ENCODE measurements at places on chromosomes 7 and 10. TPM values are rescaled to one million over a fixed set of nuclear protein-coding genes. Genes with fewer than 3 reads are reported as not detected.

PNLIPRP1 gene
- not detected for total RNA-seq

ZNF33A gene
- total RNA-seq: 11.8 TPM

DNA sequence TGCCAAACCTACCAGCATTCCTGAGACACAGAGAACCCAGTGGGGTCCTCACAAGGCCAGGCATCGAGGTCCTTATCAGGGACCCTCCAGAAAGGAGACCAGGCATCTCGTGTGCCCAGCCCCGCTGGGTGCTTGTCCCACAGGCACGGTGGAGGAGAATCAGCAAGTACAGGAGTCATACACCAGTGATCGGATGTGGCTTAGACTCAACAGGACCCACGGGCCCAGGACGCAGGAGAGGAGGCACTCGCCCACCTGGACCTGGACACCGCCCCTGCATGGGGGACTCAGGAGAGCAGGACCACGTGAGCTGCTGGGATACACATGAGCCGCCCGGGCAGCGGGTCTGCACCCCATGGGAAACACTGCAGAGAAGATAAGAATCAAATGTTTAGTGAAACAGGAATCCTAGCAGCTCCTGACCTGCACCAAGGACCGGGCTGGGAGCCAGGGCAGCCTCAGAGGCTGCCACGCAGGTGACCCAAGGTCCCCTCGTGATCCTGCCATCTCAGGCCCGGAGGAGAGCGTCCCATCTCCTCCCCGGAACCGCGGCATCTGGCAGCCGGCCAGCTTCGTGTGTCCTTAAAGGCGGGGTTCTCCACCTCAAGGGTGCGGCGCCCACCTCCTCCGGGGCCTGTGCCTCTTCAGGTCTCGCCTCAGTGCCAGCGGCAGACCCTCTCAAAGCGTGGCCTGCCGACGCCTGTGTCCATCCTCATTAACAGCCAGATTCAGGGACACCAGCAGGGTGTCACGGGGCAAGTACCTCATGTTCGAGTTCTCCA, 59.2 kb downstream of the FOXL3 start:
- no peak for DNase-seq
- H3K4me3 ChIP-seq: no peak overlapping the region
- H3K27me3 ChIP-seq: no peaks in the 10 kb centered on the region
- H3K36me3 ChIP-seq: no peaks in the 10 kb centered on the region
- no peaks in the 10 kb centered on the region for H3K4me1 ChIP-seq
- no peak overlapping the region for H3K27ac ChIP-seq

PON1 gene
- not detected for total RNA-seq

- H3K4me1 ChIP-seq: no peaks in the 10 kb centered on the region
- H3K27me3 ChIP-seq: no peaks in the 10 kb centered on the region
- DNase-seq: no peak
- H3K36me3 ChIP-seq: no peaks in the 10 kb centered on the region
- no peak overlapping the region for H3K27ac ChIP-seq
These were observed 217.2 kb downstream of the RELN start for GRCh38 chr7:103772171-103772773.

DNA sequence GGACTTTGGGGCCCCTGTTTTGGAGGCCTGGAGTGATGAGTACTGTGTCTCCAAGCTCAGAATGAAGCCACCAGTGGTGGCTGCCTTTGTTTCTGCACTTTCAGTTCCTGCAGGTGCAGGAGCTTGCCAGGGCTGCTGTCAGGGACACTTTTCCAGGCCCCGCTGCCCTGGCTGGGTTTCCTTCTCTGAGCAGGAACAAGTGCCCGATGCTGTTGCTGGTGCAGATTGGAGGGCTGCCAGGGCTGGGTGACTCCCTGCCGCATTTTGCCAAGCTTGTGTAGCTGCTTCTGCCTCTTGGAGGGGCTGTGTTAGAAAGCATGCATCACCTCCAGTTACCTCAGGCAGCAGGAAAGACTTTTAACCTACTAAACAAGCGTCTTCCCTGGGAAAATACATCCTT, 211.1 kb downstream of the MGMT start:
- H3K4me1 ChIP-seq: no peaks in the 10 kb centered on the region
- DNase-seq: no peak
- H3K36me3 ChIP-seq: no peaks in the 10 kb centered on the region
- no peak overlapping the region for H3K27ac ChIP-seq
- no peak overlapping the region for H3K4me3 ChIP-seq

DNA sequence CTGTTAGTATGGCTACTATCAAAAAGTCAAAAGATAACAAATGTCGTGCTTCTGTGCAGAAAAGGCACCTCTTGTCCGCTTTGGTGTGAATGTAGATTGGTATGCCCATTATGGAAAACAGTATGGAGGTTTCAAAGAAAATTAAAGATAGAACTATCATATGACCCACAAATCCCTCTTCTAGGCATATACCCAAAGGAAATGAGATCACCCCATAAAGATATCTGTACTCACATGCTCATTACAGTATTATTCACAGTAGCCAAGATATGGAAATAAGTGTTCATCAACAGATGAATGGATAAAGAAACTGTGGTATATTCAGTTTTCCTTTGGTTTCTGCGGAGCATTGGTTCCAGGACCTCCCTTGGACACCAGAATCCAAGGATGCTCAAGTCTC, 180.5 kb upstream of the PPP1R3A start:
- H3K27ac ChIP-seq: no peak overlapping the region
- no peaks in the 10 kb centered on the region for H3K27me3 ChIP-seq
- H3K4me3 ChIP-seq: no peak overlapping the region
- H3K36me3 ChIP-seq: no peaks in the 10 kb centered on the region
- no peaks in the 10 kb centered on the region for H3K4me1 ChIP-seq

DNA sequence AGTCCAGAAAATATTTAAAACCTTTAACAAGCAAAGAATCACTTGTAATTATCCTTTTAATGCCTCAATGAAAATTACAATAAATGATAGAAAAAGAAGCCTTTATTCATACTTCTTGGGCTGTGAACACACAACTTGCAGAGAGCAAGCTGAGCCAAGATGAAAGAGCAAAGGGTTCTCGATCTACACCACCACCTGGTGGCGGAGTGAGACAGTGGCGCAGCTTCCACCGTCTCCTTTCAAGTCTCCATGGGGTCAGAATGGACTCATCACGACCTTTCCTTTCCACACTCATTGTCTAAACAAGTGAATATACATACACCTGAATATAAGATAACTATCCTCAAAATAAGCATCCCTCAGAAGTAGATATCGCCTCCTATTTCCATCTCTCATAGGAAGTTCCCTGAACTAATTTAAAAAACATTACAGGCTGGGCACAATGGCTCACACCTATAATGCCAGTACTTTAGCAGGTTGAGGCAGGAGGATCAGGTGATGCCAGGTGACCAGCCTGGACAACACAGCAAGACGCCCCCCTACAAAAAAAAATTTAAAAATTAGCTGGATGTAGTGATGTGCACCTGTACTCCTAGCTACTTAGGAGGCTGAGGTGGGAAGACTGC, 40.7 kb downstream of the ATE1 start:
- no peak overlapping the region for H3K4me3 ChIP-seq
- no peak overlapping the region for H3K27ac ChIP-seq
- H3K4me1 ChIP-seq: no peaks in the 10 kb centered on the region
- DNase-seq: peak; percentile 51

ARHGEF35 gene
- 0.51 TPM for total RNA-seq

DNA sequence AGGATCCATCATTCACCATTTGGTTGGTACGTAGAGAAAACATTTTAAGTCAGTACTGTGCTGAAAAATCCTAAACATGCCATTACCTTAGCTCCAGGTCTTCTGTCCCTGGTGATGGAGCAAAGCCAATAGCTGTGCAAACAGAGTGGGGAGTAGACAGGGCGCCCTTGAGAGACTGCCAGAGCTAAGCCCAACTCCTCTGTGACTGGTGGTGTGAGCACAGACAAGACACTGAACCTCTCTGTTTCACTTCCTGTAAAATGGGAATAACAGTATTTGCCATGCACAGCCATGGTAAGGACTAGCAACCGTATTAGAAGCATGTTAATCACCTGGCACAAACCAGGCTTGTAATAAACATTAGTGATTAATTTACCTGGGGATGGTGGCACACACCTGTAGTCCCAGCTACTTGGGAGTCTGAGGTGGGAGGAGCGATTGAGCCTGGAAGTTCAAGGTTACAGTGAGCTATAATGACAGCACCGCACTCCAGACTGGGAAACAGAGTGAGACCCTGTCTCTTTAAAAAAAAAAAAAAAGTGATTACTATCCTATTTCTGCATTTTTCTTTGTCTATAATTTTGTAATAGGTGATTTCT, 28.7 kb downstream of the LYZL1 start:
- no peak for DNase-seq
- H3K27me3 ChIP-seq: no peaks in the 10 kb centered on the region
- H3K27ac ChIP-seq: no peak overlapping the region
- H3K36me3 ChIP-seq: no peaks in the 10 kb centered on the region

GRCh38 chr7:2307690-2308107, 6.5 kb downstream of the SNX8 start:
- H3K36me3 ChIP-seq: no peaks in the 10 kb centered on the region
- no peaks in the 10 kb centered on the region for H3K4me1 ChIP-seq
- DNase-seq: no peak
- no peak overlapping the region for H3K4me3 ChIP-seq
- H3K27ac ChIP-seq: no peak overlapping the region

FLNC gene
- 191 TPM for total RNA-seq

NEBL gene
- 0.33 TPM for total RNA-seq

SHH gene
- under 0.01 TPM for total RNA-seq

MAGI2 gene
- 17.0 TPM for total RNA-seq

DGKB gene
- total RNA-seq: 0.26 TPM

- H3K4me1 ChIP-seq: peaks cover 49% of the 10 kb centered on the region
- H3K27ac ChIP-seq: peak overlapping the region; percentile 89
- DNase-seq: no peak
- no peaks in the 10 kb centered on the region for H3K36me3 ChIP-seq
- no peak overlapping the region for H3K4me3 ChIP-seq
- H3K27me3 ChIP-seq: no peaks in the 10 kb centered on the region
These were observed 7.4 kb downstream of the NOD1 start for GRCh38 chr7:30471205-30471604.

FRAT2 gene
- total RNA-seq: 5.3 TPM

DNA sequence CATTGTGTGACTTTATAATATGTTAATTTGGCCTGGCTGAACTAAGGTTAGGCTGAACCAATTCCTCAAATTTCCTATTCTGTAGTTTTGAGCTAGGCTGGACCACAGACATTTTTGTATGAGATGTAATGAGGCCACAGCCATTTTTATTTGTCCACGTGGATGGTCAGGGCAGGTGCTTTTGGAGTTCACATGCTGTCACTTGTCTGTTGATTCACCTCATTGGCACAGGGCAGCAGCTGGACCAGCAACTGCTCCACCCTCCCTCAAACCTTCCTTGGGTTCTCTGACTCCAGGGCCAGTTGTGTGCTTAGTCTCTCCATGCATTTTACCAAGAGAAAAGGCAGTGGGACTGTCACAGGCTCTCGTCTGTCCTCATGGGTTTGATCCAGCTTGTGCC, 76.1 kb upstream of the NPS start:
- H3K4me1 ChIP-seq: no peaks in the 10 kb centered on the region
- DNase-seq: no peak
- H3K27ac ChIP-seq: no peak overlapping the region
- no peak overlapping the region for H3K4me3 ChIP-seq

BAIAP2L1 gene
- 5.3 TPM for total RNA-seq

SLC37A3 gene
- 53.5 TPM for total RNA-seq

- H3K4me1 ChIP-seq: no peaks in the 10 kb centered on the region
- no peak overlapping the region for H3K4me3 ChIP-seq
- no peak overlapping the region for H3K27ac ChIP-seq
- DNase-seq: no peak
- H3K27me3 ChIP-seq: peaks cover 7% of the 10 kb centered on the region
These were observed 185.2 kb upstream of the PITRM1 start for GRCh38 chr10:3357737-3358136.

DNA sequence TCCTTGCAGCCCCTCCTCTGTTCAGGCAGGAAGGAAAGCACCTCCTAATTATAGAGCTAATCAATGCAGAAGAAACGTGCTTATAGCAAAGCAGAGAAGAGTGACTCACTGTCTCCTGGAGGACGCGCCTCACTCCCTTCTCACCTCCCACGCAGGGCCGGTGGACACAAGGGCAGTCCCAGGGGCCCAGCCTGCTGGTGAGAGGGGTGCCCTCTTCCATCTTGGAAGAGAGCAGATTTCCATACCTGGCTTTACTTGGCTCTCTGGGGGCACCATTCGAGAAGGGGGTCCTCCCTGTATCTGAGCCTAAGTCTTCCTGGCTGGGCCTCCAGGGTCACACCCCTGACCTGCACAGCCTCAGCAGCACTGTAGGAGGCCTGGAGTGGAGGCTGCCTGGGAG, 55.8 kb downstream of the RASGEF1A start:
- no peak overlapping the region for H3K27ac ChIP-seq
- no peaks in the 10 kb centered on the region for H3K36me3 ChIP-seq
- peak; percentile 55 for DNase-seq
- H3K4me1 ChIP-seq: no peaks in the 10 kb centered on the region
